ENCODE measurements at places on chromosomes 5 and 9.

- no peak for DNase-seq
Observed at GRCh38 chr5:157100140-157100679, 8.6 kb downstream of the HAVCR2 start.

GRCh38 chr5:86500947-86501346, 116.8 kb upstream of the COX7C start:
- peak; percentile 5 for DNase-seq

- no peak for DNase-seq
Observed at GRCh38 chr9:86329649-86330048, 24.6 kb downstream of the TUT7 start.

DNA sequence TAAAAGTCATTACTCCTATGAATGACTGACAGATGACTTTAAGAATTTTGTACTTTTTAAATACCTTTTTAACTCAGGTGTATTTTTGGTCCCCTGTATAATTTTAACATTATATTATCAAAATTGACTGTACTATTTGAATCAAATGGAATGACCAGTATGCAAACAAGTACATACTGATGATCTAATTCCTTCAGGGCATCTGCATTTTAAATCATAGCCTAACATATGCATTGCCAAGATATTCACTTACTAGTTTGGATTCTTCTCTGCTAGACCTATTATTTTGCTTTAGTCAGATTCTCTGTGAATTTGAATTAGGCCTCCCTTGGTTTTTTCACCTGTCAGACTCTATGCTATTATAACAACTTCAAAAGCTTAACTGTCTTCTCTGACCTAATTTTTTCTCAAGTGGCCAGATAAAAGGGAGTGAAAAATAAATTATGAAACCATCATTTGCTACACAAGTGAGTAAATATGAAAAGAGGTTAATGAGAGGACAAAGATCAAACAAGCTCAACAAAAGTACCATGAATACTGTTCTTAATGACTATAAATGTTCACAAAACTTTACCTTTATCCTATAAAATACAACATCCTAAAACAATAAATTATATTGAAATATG, 1505.2 kb upstream of the CDH9 start:
- no peak for DNase-seq
